ENCODE measurements at places on chromosomes 2 and 18.
A peak's percentile ranks its signal among the peaks of the same experiment; 100 is the strongest.

GRCh38 chr2:15971351-15971750 is 31.0 kb downstream of the MYCN start:
- no peak for DNase-seq

DNA sequence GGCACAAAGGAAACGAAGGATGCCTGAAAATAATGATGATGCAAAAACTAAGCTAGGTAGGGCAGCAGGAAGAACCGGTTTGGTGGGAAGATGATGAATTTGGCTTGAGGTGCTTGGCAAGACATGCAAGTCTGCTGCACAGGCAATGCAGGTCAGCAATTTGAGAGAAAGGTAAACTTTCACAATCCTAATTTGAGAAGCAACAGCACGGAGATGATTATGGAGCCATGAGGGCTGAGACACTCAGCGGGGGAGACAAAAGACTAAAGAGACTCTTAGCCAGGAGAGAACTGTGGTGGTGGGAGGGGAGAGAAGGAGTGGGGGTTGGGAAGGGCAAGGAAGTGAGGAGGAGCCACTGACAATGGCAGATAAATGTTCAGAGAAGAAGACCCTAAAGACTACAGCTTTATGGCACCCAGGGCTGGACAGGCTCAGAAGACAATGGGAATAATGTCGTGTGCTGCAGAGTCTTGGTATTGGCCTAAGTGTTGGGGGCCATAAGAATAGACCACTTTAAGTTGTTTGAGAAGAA is 19.4 kb upstream of the RNF149 start:
- DNase-seq: peak; percentile 95

- DNase-seq: no peak
Observed at GRCh38 chr2:213015387-213016165, 135.8 kb downstream of the IKZF2 start.

DNA sequence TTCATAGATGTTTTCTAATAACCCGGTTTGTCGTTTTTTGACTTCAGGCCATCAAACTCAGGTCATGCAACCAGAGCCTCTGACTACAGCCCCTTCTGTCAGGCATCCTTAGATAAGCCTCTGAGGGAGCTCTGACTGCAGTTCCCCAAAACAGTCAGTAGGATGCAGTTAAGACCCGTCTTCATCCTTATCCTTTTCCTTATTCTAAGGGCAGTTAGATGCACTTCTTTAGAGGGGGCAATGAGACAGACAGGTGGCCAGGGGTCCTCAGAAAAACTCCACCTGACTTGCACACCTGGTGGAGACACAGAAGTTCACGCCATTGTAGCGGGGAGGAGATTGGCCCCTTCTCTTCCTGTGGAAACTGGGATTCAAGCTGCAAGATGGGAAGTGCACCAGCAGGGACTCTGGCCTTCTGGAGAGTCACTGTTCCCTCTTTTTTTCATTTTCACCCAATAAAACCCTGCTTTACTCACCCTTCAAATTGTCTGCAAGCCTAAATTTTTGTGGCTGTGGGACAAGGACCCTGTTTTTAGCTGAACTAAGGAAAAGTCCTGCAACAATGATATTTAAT is 104.8 kb upstream of the TFPI start:
- peak; percentile 4 for DNase-seq

GRCh38 chr2:10150436-10150835 is 27.9 kb downstream of the RRM2 start:
- no peak for DNase-seq

DNA sequence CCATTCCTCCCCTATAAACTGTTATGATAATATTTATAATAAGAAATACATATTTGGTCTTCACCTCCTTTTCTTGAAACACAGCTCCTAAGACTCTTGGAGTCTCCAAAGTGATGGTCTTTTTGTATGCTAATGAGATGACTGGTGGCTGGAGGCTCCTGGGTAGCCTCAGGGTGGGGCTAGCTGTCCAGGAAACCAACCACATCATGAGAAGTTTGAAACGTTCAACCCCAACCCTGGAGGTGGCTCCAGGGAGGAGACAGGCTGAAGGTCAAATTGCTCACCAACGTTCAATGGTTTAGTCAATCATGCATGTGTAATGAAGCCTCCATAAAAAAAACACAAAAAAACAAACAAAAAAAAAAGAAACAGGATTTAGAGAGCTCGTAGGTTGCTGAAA is 298.7 kb upstream of the MGAT5 start:
- no peak for DNase-seq

- no peak for DNase-seq
Observed at GRCh38 chr18:76905821-76906220, 83.5 kb downstream of the ZNF236 start.

DNA sequence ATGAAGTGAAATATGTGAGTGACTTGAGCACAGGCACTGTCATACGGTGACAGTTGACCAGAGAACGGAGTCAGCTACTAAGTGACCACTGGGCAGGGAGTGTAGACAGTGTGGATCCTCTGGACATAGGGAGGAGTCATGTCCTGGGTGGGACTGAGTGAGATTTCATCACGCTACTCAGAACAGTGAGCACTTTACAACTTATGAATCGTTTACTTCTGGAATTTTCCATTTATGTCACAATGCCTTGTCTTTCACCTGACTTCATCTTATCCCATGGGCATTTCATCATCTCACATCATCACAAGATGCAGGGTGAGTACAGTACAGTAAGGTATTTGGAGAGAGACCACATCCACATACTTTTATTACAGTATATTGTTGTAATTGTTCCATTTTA is 29.0 kb downstream of the PTPRM start:
- peak; percentile 58 for DNase-seq

GRCh38 chr2:48529676-48530032 is 300 bp upstream of the STON1 start:
- no peak for DNase-seq

GRCh38 chr2:168633895-168634294 is 168.5 kb upstream of the NOSTRIN start:
- DNase-seq: no peak

DNA sequence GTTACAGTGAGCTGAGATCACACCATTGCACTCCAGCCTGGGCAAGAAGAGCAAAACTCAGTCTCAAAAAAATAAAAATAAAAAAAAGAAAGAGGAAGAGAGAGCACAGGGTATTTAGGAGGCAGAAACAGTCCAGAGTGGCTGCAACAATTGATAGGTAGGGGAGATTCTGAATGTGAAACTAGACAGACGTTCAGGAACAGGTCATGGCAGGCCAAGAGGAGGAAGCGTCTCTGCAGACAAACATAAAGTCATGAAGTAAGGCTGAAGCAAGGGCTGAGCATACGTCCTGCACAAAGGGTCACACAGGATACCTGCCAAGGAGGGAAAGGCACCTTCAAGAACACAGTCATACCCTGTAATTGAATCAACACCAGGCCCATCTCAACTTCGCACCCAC is 64.1 kb upstream of the ZNF532 start:
- DNase-seq: peak; percentile 20
